ENCODE measurements at places on chromosomes 3 and 15. TPM values are rescaled to one million over a fixed set of nuclear protein-coding genes. Genes with fewer than 3 reads are reported as not detected.

DNA sequence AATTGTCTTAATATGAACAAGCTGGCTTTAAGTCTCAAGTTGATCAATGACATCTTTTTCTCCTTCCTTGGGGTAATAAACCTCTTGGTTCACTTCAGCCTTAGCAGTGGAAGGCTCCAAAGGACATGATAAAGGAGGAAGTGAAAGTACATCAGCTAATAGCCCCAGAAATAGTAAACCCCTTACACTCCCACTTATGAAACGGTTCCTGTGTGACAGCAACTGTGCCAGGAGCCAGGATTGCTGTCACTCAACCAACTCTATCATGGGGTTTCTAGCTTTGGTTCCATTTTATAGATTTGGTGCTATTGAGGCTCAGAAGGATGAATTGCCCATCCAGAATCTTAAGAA is 216.7 kb downstream of the ABHD5 start:
- no peak for DNase-seq

DNA sequence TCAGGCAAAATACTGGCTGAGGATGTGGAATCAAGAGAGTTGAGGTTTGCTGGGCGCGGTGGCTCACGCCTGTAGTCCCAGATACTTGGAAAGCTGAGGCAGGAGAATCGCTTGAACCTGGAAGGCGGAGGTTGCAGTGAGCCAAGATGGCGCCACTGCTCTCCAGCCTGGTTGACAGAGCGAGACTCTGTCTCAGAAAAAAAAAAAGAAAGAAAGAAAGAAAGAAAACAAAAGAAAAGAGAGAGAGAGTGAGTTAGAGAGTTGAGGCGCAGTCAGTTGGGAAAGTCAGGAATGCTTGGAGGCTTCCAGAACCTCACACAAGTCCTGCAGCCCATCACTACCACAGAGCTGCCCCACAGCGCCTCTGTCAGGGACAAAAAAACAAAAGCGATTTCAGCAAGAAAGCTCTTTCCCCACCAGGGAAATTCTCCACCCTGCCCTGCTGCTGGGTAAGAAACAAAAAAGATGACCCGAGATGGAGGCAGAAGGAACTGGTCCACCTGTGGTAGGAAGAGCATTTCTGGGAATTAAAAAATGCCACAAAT is 13.8 kb downstream of the HDC start:
- no peak for DNase-seq

The FAM107A gene
- total RNA-seq = 0.08 TPM

GRCh38 chr3:61718565-61718964 is 157.2 kb downstream of the PTPRG start:
- no peak for DNase-seq

The FYTTD1 gene
- 77.8 TPM for total RNA-seq

The SYNPR gene
- total RNA-seq = not detected

The TMIE gene
- 1.1 TPM for total RNA-seq

GRCh38 chr3:38643592-38643991 is 5.9 kb downstream of the SCN5A start:
- DNase-seq = no peak

DNA sequence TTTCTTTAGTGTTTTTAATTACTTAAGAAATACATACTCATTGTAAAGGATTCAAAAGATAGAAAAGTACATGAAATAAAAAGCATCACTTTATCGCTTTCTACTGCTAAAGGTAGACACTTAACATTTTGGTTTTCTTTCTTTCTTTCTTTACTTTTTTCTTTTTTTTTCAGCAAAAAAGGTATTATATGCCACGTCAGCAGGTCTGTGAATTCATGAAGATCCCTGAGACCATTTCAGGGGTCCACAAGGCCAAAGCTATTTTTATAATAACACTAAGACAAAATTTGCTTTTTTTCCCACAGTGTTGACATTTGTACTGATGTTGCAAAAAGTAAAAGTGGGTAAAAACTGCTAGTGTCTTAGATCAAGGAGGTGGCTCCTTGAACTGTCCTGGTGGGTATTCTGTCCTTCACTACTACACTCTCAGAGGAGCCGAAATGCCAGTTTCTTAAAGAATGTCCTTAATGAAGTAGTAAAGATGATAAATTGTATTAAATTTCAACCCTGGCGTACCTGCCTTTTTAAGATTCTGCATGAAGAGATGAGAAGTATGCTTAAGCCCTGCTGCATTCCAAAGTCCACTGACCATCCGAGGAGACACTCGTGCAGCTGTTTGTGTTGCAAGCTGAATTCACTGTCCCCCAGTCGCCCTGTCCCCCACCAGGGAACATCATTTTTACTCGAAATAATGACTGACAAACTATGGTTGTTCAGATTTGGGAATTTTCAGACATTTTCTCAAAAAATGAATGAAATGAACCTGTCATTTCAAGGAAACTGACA is 106.7 kb upstream of the PIAS1 start:
- no peak for DNase-seq

The ZBTB47 gene
- total RNA-seq = 3.6 TPM

GRCh38 chr15:85837881-85838280 is 43.2 kb upstream of the KLHL25 start:
- DNase-seq = no peak

DNA sequence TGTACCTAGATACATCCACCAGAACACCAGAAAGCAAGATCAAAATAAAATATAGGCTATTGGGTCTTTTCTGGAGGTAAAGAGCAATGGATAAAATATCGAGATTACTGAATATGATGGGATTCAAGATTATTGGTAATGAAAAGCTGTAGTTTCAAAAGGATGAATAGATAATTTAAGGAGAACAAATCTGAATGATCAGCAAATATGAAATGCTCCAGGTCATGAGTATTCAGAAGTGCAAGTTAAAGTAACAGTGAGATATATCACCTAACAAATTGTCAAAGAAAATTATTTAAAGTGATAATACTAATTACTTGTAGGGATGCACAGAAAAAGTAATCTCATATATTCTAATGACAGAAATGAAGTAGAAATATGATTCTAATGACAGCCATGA is 409.6 kb upstream of the MDFIC2 start:
- no peak for DNase-seq

DNA sequence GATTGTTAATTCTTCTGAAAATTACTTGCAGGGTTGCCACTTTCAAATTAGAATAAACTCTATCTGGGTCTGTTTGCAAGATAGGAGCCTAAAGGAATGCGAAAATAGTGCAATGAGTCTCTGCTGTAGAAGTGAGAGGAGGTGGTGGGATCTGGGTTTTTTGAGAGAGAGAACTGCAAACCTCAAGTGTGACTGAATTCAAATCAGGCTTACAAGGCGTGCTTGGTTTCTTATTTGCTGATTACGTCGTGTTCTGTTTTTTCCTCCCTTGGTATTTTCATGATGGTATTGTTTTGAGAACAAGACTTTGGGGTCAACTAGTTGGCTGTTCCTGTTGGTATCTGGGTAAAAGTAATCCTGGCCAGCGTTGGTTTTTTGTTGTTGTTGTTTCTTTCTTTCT is 490.9 kb upstream of the CFAP20DC start:
- DNase-seq = no peak

GRCh38 chr3:114760679-114761078 is 386.4 kb downstream of the ZBTB20 start:
- no peak for DNase-seq

The TMEM40 gene
- 1.3 TPM for total RNA-seq

The MGA gene
- 43.6 TPM for total RNA-seq

DNA sequence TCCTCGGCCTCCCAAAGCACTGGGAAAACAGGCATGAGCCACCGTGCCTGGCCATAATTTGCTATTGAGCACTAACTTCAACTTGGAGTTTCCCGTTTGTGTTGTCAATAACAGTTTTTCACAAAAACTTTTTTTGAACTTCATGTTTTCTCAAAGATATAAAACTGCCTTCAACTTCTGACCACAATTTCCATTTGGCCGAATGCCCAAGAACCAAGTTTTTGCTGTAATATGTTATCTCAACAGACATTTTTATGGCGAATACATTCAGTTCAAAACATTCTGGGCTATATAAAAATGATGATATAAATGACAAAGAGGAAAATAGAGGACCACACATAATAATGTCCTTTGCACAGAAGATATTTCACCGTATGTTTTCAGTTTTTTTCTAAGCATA is 56.4 kb downstream of the NEDD4 start:
- no peak for DNase-seq
